ENCODE measurements at places on chromosomes 7 and 10.
A peak's percentile ranks its signal among the peaks of the same experiment; 100 is the strongest.

- no peak for DNase-seq
Observed at GRCh38 chr10:43384252-43385221, 13.1 kb downstream of the FXYD4 start.

DNA sequence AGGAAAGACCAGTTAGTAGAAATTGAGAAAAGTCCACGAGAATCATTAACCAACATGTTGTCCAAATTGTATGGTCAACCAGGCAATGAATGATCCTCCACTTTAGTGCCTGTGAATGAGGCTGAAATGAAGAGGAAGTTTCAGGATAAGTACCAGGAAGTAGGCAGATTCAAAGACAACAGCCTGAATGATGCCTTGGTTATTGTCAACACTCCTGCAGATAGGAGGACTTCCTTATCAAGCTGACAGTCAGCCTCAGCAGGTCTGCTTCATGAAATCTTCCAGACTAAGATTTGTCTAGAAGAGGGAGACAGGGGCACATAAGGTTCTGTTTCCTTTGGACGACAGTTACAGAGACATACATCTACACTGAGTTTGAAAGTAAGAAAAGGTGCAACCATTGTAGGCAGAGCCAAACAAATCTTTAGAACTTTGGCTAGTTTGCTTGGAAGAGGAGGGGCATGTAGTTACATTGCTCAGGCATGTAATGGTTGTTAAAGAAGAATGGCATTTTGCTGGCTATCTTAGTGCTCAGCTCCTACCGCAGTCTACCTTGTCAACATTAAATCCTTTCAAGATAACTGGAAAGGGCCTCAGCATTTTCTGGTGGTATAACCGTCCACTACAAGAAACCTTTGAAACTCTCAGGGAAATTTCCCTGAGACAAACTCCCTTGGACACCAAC lies 81.4 kb downstream of the ABI1 start:
- DNase-seq = no peak

GRCh38 chr10:84540022-84540616 lies 211.7 kb downstream of the CCSER2 start:
- no peak for DNase-seq

DNA sequence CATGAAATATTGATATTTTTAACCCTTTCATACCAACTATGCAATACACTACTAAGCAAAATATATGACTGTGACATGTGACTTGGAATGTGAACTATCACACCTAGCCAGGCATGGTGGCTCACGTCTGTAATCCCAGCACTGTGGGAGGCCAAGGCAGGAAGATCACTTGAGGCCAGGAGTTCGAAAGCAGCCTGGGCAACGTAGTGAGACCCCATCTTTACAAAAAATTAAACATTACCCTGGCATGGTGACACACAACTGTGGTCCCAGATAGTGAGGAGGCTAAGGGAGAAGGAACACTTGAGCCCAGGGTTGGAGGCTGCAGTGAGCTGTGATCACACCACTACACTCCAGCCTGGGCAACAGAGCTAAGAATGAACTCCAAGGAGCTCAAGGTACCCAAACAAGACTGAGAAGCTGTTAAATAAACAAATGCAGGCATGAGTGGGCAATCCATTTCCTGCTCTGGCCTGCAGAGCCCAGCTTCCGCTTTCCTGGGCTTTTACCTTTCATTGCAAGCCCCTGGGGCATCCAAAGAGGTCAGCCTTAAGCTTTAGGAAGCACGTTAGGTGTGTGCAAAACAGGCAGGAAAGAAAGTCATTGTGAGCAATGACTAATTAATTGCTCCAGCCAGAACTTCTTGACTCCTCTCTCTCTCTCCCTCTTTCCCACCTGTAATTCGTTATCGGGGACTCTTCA lies 162.1 kb upstream of the FOXK1 start:
- DNase-seq = no peak

GRCh38 chr7:124908259-124908658 lies 21.4 kb downstream of the POT1 start:
- no peak for DNase-seq

GRCh38 chr10:63757067-63757466 lies 235.9 kb downstream of the REEP3 start:
- DNase-seq = no peak

- DNase-seq = no peak
Observed at GRCh38 chr7:121039510-121039822, 51.0 kb downstream of the CPED1 start.

DNA sequence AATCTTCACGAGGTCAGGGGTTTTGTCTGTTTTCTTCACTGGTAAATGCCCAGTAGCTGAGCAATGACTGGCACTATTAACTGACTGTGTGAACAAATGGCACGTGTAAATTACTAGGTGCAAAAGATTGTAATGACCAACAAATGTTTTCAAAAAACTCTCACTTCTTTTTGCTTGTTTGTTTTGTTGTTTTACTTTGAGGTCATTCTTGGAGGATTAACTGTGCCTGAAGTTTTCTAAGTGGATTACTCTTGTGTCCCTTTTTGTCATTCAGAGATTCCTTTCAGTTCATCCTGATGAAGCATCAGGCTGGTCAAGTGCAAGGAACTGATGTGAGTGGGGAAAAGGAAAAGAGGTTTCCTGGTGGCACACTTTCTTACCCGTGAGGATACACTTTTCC lies 74.4 kb upstream of the PPP1R3C start:
- DNase-seq = no peak

GRCh38 chr10:72206511-72207229 lies 9.1 kb upstream of the ANAPC16 start:
- DNase-seq = no peak

DNA sequence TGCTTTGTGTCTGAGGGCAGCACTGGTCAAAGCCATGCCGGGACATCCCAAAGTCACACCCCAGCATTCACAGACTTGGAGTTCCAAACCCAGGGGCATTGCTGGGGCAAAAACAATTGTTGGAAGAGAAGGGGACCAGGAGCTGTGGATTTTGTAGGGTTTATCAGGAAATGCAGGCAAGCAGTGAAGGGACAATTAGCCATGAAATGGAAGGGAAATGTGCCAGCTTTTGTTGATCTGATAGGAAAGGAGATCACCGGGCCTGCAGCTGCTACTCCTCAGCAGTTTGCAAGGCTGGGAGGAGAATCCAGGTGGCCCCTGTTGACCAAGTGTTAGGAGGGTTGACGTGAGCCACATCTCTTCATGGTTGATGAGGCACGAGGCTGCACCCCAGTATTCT lies 2.5 kb upstream of the BRI3 start:
- DNase-seq = no peak

DNA sequence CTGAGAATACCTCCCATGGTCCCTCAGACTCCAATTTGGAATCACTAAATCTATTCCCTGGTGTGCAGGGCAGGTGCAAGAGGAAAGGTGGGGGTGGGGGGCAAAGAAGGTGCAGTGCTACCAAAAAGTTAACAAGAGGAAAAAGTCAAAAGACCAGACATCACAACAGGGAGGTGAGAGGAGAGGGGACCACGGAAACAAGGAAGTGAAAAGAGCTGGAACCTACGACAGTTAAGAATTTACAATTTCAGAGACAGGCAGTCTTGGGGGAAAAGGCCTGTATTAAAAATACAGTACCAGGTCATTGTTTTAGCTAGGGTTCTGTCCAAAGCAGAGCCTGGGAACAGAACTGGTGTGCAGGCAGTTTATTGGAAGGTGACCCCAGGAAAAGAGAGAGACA lies 14.6 kb downstream of the ITGB1 start:
- no peak for DNase-seq

GRCh38 chr7:110568388-110568787 lies 522.5 kb upstream of the LRRN3 start:
- no peak for DNase-seq

DNA sequence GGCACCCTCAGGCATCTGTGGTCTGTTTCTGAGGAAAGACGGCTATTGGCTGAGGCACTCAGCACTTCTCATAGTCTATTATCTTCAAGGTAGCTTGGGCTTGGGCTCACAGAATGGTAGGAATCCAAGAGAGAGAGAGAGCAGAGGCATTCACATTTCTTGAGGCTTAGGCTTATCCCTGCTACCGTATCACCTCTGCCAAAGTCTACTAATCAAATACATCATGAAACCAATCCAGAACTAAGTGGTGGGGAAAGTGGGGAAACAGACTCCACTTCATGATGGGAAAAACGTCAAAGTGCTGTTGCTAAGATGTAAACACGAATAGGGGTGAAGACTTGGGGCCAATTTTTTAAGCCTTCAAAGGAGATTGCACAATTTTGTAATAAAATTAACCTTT lies 271.1 kb upstream of the SEMA3D start:
- DNase-seq = no peak

GRCh38 chr7:67858931-67859330 lies 862.3 kb downstream of the TYW1 start:
- no peak for DNase-seq

GRCh38 chr7:30922596-30922995 lies 10.9 kb downstream of the AQP1 start:
- no peak for DNase-seq

DNA sequence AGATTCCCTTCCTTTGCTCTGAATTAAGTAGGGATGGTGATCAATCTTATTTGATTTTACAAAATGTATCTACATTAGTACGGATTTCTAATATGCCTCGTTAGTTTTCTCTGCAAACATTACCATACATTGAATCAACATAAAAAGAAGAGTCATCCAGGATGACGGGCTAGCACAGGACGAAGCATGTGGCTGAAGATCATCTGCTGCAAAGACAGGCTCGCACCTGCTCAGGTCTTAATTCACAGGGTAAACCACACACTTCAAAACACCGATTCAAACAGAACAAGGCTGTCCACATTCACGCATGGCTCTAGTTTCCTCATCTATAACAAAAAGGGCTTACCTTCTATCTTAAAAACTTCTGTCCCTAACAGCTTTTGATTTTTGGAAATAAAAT lies 323.0 kb downstream of the PARD3 start:
- DNase-seq = no peak

DNA sequence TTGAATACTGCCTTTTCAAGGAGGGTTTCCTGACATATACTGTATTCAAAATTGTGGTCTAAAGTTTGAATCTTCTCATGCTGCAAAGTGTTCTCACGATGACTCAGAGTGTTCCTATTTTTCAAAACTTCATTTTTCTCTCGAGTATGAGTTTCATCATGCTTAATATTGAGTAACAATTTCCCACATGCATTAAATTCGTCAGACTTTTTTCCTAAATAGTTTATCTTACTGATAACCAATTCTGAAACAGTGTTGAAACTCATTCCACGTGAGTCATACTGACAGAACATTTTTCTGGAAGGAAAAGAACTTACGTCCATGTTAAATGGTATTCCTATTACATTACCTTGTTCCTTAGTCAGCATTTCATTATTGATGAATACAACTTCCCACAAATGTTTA lies 44.1 kb downstream of the ZNF33B start:
- no peak for DNase-seq

GRCh38 chr7:106644999-106645398 lies 16.0 kb downstream of the CCDC71L start:
- DNase-seq = no peak

DNA sequence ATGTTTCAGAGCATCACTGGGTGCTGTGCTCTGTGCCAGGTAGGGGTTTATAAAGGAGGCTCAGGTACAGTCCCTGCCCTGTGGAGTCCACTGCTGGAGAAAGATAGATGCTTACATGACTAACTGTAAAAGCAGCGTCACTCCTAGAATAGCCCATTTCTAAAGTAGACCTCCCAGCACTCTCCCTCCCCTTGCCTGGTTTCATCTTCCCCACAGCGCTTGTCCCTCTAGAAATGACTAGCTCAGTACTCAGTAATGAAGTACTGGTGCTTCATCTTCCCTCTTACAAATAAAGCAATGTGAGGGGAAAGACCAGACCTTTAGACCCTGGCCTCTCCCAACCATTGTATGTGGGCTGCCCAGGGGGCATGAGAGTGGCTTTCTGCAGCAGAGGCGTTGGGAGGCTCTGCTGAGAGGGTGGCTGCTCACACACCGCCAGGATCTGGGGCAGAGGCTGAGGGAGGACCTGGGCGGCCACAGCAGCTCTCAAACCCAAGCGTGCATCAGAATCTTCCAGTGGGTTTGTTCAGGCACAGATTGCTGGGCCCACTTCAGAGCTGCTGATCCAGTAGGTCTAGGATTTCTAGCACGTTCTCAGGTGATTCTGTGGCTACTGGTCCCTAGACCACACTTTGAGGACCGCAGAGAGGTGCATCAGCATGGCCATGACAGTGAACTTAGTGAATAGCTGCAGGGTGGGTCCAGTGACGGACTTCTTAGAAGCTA lies 110.3 kb upstream of the ANLN start:
- DNase-seq = no peak

GRCh38 chr7:103988468-103989199 lies 824 bp downstream of the RELN start:
- peak; percentile 8 for DNase-seq

DNA sequence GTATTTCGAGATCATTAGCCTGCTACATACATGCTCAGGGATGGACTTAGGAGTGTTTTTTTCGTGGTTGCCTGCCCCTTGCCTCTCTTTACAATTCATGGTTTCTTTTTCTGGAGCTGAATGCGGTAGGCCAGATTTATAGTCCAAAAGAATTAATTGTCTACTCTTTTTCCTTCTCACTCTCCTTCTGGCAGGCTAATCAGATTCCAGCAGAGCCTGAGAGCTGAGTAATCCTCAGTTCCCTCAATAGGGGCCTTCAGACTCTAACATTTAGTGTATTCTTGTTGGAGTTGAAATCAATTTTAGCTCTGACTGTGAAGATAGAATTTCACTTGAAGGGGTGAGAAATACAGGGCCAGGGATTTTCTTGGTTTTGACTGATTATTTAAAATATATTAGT lies 16.4 kb downstream of the SORCS3 start:
- DNase-seq = no peak

DNA sequence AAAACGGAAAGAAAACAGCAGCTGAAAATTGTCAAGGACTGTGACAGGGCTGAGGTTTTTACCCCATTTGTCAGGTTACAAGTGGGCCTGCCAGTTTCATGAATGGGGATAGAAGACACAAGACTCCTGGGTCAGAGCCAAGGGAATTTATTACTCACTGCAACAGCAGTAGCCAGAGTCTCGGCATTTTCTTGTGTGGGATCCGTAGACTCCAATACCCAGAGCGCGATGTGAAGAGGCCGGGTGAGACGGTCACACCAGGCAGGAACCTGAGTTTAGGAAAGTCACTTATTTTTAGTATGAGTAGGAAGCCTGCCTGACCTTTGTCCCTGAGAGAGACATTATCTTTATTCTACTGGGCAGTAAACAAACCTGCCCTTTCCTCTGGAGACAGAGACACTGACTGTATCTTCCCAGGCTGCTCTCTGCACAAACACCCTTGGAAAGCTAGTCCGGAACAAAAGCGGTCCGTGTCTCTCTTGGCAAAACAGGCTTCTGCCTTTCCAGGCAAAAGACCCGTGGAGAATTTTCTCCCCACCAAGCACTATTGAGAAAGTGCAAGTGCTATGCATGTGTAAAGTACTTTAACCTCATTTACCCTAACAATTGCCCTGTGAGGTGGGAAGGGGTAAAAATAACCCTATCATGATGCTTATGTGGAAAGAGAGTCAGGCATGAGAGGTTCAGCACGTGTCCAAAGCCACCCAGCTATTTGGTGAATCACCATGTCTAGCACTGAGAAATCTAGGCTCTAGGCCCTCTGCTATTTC lies 58.4 kb downstream of the JCAD start:
- DNase-seq = peak; percentile 51

GRCh38 chr10:70756700-70757360 lies 28.3 kb downstream of the TBATA start:
- DNase-seq = no peak

- DNase-seq = no peak
Observed at GRCh38 chr7:157013101-157013500, 2.6 kb upstream of the MNX1 start.

Data from HepG2 (cell line).